Central memory CD8-positive, alpha-beta T cell (primary cell): ENCODE measurements at places on chromosomes 6 and 20.

GRCh38 chr6:61887423-61887822 lies 398.6 kb downstream of the KHDRBS2 start:
- DNase-seq: no peak

DNA sequence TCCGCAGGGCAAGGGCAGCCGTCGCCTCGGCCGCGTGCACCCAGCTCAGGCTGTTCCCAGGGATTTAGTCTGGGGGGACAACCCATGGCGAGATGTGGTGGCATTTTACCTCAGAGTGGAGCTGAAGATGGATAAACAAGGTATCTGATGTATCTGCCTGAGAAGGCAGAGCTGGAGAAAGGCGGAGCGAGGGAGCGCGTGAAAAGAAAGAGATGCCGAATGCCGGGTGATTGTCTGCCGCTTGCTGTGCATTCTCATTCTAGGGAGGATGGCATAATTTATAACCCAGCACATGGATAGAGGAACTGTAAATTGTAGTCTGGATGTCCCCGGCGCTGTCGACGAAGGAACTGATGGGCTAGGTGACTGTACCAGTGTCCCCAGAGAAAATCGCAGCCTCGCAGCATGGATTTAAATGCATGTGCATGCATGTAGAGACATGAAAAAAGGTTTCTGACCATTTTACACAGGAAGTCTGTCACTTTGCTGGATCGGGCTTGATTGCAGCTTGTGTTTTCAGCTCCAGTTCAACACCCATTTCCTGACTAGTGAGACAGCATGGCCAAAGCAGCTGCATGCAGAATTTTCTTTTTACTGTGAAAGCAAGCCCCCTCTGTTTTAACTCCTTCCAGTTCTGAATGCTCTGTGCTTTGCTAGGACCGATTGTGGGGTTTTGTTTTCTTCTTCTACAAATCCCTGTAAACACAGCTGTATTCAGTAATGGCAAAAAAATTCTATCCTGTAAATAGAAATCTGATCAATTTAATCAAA lies 149.7 kb downstream of the PRL start:
- DNase-seq: no peak

- DNase-seq: no peak
Observed at GRCh38 chr6:93787841-93788240, 368.5 kb upstream of the EPHA7 start.

- DNase-seq: no peak
Observed at GRCh38 chr6:143335865-143336264, 114.6 kb downstream of the ADAT2 start.

GRCh38 chr20:20888266-20888656 lies 175.8 kb upstream of the RALGAPA2 start:
- DNase-seq: no peak

DNA sequence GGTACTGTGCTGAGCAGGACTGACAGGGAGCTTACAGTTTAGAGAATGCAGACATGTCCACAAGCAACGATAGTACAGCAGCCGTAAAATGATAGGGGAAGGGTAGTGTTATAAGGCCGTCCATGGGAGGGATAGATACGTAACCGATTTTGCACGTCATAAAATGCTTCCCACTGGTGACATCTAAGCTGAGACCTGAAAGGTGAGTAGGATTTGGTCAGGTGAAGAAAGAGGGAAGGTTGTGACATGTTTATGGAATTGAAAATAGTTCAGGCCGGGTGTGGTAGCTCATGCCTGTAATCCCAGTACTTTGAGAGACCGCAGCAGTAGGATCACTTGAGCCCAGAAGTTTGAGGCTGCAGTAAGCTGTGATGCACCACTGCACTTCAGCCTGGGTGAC lies 25.6 kb downstream of the SNX9 start:
- no peak for DNase-seq

- no peak for DNase-seq
Observed at GRCh38 chr6:17530321-17530835, 69.7 kb upstream of the FAM8A1 start.

GRCh38 chr20:34131491-34131890 lies 19.4 kb upstream of the EIF2S2 start:
- no peak for DNase-seq

GRCh38 chr6:30194797-30195690 lies 18.2 kb downstream of the TRIM26 start:
- no peak for DNase-seq

DNA sequence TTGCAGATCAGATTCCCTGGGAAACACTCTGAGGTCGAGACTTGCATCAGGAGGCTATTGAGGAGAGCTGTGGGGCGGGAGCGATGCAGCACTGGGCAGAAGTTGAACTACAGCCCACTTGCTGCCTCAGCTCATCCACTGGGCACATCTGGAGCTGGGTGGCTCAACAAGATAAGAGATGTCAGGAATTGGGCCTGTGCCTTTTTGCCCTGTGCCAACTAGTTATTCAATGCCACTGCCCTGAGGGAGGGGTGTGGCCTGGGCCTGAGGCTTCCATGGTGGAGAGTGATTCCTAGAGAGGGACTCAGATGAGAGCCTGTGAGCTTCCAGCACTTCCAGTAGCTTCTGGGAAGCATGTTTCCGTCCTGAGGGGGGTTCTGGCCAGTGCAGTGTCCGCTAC lies 32.7 kb downstream of the BRPF3 start:
- no peak for DNase-seq

GRCh38 chr20:22719167-22719591 lies 134.8 kb upstream of the FOXA2 start:
- no peak for DNase-seq
